ENCODE measurements at places on chromosomes 6 and 20.

GRCh38 chr6:73231986-73232391 is 6.7 kb upstream of the KHDC1L start:
- DNase-seq = no peak

DNA sequence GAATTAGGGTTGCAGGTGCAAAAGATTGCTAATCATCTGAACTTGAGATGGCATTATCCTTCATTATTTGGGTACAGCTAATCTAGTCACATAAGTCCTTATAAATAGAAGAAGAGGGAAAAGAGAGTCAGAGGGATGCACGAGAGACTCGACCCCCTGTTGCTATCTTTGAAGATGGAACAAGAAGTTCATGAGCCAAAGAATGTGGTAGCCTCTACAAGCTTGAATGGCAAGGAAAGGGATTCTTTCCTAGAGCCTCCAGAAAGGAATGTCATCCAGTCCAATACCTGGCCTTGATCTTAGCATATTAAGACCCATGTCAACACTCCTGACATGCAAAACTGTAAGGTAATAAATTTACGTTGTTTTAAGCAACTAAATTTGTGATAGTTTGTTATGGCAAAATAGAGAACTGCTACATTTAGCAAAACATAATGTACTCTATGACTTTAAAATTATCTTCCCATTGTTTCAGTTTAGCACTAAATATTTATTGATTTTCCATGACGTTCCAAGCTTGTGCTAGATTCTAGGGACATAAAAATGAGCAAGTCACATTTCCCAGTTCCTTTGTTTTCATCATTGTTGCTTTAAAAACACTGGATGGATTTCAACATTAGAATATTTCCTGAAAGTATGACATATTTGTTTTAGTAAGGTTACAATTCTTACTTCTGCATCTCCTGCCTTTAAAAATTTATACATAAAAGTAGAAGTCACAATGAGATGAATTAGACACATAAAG is 12.7 kb downstream of the MANEA start:
- no peak for DNase-seq

- no peak for DNase-seq
These were observed 16.8 kb upstream of the SNRPB2 start for GRCh38 chr20:16713066-16713465.

DNA sequence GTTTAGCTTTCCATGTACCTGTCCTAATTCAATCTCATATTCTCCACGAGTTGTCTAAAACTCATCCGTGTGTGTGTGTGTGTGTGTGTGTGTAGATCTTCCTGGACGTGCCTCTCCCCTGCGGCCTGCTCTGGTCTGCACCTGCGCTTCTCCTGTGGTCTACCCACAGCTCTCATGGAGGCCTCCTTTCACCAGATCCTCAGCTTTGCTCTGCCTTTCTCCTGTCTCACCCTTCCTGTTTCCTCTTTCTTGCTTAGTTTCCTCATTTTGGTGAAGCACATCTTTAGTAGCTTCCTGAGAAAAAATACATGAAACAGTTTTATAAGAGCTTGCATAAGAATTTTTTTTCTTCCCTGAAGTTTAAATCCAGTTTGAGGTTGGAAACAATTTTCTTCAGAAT is 18.1 kb downstream of the SLX4IP start:
- DNase-seq = no peak

DNA sequence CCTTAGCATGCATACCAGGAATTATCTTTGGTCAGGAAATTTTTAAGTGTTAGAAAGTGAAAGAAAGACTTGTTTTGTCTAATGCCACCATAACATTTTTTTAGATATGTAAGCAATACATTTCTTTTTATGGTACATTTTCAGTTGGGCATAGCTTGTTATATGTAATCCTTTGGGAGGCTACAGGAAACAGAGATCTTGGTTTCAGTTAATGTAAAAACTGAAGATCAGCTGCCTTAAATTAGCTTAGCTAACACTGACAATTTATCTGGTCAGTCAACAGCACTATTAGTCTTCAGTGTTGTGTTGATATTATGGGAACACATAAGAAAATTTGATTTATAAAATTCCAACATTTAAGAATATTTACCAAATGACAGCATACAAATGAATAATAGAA is 78.6 kb upstream of the SMIM8 start:
- no peak for DNase-seq

- no peak for DNase-seq
These were observed 214.2 kb upstream of the PCSK2 start for GRCh38 chr20:17012546-17013226.

GRCh38 chr6:31871046-31871659 is 7.6 kb downstream of the SLC44A4 start:
- no peak for DNase-seq

GRCh38 chr6:89270951-89271721 is 44.0 kb downstream of the GABRR2 start:
- no peak for DNase-seq

- DNase-seq = no peak
These were observed 54.3 kb upstream of the STX16 start for GRCh38 chr20:58596750-58597248.

- DNase-seq = no peak
These were observed 16.3 kb upstream of the VEGFA start for GRCh38 chr6:43753570-43754183.

DNA sequence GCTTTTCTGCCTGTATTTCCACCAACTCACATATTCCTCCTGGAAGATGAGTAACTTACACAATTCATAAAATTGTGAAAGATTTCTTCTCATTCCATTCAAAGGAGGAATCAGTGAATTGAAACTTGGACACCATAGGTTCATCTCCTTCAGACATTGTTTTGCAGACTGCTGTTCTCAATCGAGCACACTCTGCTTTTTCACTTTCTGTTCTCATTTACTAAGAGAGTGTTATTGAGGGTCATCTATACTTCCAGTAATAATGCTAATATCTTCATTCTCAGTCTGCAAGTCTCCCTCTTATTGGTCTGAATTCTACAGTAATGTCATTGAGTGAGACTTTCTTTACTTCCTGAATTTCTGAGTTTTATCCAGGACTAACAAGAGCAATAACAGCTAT is 67.5 kb upstream of the FUT9 start:
- DNase-seq = no peak

- DNase-seq = no peak
These were observed at the start of gene SGK2 for GRCh38 chr20:43558412-43559146. TSS of gene SGK2 (plus strand) at chr20:43559027. CDS start at chr20:43566496, 7,469 bp downstream.

- DNase-seq = no peak
These were observed 17.0 kb downstream of the MDGA1 start for GRCh38 chr6:37680668-37681067.

GRCh38 chr20:61621035-61621730 is 369.1 kb downstream of the CDH4 start:
- DNase-seq = no peak

DNA sequence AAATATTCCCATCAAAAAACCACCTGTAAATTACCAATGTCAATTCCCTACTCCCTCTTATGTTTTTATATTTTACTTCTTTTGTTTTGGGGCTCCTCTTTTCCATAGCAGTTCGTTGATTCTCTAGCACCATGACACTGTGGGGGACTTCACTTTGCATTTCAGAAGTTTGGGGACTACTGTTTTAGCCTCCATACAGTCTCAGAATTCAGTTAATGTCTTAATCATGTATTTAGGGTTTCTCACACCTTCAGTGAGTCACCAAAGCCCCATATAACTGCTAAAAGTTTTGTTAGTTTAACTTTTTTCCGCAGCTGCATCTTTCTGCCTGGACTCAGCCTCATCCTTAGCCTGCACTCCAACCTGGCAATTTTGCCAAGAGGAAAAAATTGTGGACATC is 20.7 kb upstream of the AIG1 start:
- no peak for DNase-seq

- DNase-seq = no peak
These were observed 3.2 kb upstream of the PPP1R3G start for GRCh38 chr6:5081955-5082354.

GRCh38 chr6:106882601-106883518 is 91.7 kb downstream of the CD24 start:
- DNase-seq = no peak

DNA sequence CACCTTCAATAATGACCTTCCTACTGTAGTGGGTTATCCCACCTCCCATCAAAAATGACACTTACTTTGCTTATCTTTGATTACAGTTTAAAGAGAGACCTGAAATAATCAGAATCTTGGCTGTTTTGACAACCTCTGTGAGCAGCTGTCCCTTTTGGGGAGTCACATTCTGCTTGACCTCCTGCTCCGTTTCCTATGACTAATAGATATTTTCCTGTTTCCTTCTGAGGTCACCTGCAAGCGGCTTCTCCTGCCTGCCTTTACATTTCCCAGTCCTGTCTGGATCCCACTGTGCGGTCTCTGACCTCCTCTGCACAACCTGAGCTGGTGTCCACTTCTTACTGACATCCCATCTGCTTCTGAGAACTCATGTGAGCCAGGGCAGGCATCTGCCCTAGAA is 54.2 kb downstream of the TRAM2 start:
- no peak for DNase-seq

- DNase-seq = no peak
These were observed 96.6 kb downstream of the CDYL start for GRCh38 chr6:4872841-4873240.

- DNase-seq = no peak
These were observed 647.9 kb downstream of the KIF16B start for GRCh38 chr20:15925376-15925775.

GRCh38 chr6:18634912-18635311 is 247.8 kb downstream of the RNF144B start:
- DNase-seq = no peak

GRCh38 chr6:75393806-75394205 is 99.8 kb downstream of the FILIP1 start:
- no peak for DNase-seq

DNA sequence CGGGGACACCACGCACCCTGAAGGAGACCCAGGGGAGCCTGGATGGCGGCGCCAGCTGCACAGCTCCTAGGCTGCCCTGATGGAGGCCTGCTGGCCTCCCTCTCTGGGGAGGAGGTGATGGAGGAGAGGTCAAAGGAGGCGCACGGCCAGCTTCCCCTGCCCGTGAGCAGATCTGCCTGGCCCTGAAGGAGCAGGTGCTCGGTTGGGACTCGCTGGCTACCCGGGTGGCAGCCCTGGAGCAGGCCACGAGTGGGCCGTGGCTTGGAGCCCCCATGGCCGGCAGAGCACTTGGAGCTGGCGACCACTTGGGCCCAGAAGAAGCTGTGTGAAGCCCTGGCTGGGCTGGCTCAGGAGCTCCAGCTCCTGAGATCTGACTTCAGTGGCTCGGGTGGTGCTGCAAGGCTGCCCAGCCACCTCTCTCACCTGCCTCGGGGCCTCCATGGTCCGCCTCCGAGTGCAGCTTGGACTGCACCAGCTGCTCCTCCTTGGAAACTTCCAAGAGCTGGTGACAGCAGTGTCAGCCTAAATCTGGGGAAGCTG is 7.5 kb upstream of the RAET1E start:
- no peak for DNase-seq

- DNase-seq = no peak
These were observed 48.7 kb upstream of the BMP2 start for GRCh38 chr20:6718662-6719368.

DNA sequence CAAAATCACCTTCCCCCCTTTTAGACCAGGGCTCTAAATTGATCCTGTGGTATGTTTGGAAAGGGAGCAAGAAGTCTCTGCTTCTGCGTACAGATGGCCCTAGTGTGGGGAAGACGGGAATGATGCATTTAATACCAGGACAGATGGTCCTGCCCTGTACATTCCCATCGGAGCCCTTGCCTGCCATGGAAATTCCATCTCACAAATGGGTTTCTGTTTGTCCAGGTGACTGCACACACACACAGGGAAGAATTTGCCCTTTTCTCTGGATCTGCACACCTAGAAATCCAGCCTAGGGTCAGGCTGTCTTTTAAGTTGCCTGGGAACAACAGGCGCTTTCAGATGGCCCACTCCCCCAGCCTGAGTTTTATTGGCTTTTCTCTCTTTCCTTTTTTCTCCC is 1.3 kb downstream of the MAS1 start:
- no peak for DNase-seq

DNA sequence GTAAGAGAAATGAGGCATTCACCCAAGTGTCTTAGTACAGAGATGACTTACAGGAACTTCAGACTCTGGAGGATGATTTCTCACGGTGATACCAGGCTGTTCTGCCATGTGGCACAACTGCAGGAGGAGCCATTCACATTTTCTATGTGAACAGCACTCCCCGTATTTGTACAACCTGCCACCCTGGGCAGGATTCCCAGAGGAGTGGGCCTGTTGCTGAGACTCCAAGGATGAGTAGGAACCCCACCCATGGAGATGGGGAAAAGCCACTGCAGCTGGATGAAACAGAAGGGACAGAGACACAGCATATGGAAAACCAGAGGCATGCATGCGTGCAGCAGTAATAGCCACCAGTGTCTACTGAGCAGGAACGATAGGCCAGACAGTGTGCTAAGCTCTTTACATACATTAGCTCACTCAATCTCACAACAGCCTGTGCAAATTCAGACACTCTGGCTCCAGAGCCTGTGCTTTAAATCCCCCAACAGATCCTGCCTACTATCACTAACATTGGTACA is 48.0 kb upstream of the PTPRT start:
- DNase-seq = no peak

- DNase-seq = no peak
These were observed 52.8 kb downstream of the MAP3K5 start for GRCh38 chr6:136739501-136739900.

DNA sequence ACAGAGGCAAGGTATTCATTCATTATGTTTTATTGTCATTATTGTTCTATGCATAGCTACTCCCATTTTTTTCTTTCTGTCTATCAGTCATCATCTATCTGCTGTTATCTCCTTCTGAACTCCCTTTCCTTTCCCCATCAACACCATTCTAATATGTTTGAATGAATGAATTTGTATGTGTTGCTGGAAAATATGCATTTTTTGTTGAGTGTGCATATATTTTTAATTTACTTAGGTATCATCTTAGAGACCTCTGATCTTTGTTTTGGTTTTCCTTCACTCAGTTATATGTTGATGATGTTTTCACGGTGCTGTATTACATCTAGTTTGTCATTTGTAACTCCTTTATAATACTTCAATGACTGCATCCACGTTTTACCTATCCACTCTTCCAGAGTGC is 12.1 kb upstream of the PRL start:
- no peak for DNase-seq

- no peak for DNase-seq
These were observed 160.8 kb upstream of the KHDRBS2 start for GRCh38 chr6:62446647-62447316.

GRCh38 chr20:4568361-4568959 is 153.2 kb upstream of the PRND start:
- DNase-seq = no peak

- DNase-seq = no peak
These were observed 239.7 kb downstream of the ATXN1 start for GRCh38 chr6:16521528-16521927.

Data from stimulated activated CD8-positive, alpha-beta memory T cell treated with anti-CD3 and anti-CD28 coated beads, Interleukin-2, amount 100 ng/mL, for 1 hour (primary cell).